ENCODE measurements at places on chromosomes 16 and 17.

GRCh38 chr16:73154063-73154870 lies 106.3 kb upstream of the ZFHX3 start:
- no peak for DNase-seq

GRCh38 chr17:69709441-69709840 lies 294.9 kb downstream of the MAP2K6 start:
- DNase-seq: no peak

- no peak for DNase-seq
Observed at GRCh38 chr16:73737637-73738036, 559.0 kb upstream of the PSMD7 start.

DNA sequence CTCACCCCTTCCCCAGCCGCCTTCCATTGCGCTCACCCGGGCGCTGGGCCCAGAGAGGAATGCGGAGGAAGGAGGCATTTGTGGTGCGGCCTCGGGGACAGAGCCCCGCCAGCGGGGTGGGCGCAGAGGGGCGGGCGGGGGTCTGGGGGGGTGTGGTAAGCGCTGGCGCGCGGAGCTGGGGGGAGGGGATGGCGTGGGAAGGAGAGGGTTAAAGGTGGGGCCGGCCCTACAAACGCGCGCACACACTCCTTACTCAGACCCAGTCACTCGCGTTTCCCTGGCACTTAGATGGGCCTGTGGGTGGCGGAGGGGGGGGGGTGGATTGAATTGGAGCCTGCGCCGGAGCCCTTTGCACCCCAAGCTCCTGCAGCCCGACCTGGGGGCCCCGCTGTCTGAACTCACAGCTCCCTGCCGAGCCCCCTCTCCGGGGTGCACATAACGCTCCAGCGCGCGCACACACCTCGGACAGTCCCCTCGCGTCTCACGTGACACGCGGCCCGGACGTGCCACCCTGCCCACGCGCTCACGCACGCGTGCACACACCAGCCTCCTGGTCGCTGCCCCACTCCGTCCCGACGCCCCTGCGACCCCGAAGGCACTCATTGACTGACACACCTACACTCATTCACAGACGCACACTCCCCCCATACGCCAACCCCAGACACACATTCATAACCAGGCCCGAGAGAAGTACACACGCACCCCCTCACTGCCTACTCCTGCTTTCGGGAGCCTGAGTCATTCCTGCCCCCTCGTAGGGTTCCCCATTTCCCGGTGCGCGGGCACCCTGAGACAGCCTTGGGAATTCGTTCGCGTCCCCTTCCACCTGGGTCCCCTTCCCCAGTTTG lies 844 bp downstream of the TBKBP1 start:
- no peak for DNase-seq

DNA sequence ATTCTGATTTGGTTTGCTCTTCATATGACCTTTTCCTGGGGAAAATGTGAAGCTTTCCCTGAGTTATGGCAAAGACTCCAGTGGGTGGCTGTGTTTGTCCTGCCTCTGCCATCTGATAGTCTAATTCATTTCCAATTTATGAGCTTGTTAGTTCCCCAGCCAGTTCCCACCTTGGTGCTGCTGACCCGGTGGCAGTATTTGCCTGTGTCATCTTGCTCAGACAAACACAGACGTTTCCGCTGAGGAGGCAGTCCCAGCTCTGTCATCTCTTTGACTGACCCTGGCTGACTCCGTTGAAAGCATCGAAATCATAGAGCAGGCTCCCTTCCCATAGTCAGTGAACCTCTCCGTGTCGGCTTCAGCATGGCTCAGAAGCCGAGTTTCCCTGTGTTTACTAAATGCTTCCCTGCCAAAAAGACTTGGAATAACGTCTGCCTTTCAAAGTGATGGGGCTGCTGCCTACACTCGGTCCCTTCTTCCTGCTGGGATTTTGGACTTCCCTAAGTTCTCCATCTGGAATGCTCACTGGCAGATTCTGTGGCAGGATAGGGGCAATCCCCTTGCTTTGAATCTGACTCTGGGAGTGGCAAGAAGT lies 538.3 kb downstream of the NPIPA7 start:
- no peak for DNase-seq

DNA sequence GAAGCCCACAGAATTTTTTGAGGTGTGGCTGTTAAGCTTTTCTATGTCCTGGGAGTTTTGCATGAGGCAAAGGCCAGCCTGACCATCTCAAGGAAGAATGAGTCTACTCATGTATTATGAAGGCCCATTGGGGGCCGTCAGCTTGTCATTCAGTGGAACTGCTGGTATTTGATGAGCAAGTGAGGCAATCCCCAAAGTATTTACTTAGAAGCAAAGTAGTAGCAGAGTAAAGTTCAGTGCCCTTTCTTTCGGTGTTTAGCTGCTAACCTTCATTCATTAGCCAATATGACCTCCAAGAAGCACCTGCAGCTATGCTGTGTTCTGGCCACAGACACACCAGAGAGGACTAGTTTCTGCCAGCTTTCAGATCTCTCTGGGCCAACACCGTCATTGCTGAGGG lies 80.2 kb downstream of the RPA1 start:
- no peak for DNase-seq

DNA sequence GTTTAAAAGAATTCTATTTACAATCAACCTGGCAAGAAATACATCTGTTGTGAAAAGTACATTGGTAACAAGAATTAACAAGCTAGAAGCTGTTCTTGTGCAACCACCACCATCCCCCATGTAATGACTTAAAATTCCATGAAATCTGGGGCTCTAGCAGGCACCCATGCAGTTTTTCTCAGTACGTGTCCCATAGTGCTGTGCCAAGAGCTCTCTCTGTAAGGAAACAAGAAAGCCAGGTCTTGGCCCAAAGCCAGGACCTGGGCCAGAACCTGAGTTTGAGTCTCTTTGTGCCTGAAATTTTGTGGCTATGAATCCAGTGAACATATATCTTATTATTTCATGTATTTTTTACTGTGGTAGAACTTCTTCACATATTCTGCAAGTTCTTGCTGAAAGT lies 46.6 kb downstream of the NUP93 start:
- no peak for DNase-seq

DNA sequence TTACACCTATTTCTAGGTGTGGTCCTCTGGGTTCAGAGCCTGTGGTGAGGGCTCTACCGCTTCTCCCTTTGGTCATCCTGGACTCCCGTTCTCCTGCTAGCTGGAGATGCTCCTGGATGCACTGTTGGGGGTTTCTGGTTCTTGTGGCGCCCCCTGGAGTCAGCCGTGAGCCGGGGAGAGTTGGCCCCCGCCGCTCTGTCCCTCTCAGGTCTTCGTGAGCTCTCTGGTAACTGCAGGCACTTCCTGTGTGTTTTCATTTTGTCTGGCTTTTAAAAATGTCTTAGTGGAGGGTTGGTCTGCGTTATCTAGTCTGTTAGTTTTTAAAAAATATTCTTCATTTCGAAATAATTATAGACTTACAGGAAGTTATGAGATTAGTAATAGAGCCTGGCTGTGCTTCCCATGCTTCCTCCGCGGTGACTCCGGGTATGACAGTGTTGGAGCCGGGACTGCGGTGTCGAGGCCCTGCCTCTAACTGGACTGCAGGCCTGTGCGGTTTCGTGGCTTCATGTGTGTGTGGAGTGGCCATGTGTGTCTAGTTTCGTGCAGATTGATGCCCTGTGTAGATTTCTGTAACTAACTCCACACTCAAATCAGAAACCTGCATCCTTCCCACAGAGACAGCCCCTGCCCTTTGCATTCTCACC lies 78.0 kb upstream of the ZNF750 start:
- no peak for DNase-seq

DNA sequence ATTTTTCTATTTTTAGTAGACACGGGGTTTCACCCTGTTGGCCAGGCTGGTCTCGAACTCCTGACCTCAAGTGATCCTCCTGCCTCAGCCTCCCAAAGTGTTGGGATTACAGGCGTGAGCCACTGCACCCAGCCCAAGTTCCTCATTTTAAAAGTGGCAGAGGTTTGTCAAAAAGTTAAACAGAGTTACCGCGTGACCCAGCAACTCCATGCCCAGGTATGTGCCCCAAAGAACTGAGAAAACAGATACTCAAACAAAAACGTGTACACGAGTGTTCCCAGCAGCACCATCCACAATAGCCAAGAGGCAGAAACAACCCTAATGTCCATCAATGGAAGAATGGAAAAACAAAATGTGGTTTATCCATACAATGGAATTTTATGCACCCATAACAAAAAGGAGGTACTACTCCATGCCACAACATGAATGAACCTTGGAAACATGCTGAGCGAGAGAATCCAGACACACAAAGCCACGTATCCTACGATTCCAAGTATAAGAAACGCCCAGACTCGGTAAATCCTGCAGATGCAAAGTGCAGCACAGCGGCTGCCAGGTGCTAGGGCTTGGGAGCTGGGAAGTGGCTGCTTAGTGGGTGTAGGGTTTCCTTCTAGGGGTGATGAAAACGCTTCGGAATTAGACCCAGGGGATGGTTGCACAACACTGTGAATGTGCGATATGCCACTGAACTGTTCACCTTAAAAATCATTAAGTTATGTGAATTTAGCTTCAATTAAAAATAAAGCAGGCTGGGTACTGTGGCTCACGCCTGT lies 24.8 kb downstream of the ADCY9 start:
- no peak for DNase-seq

GRCh38 chr17:40461732-40462342 lies 18.6 kb downstream of the IGFBP4 start:
- DNase-seq: no peak

GRCh38 chr17:81092518-81093095 lies 57.7 kb downstream of the BAIAP2 start:
- no peak for DNase-seq

- no peak for DNase-seq
Observed at GRCh38 chr17:81242421-81243332, 3.6 kb downstream of the NDUFAF8 start.

DNA sequence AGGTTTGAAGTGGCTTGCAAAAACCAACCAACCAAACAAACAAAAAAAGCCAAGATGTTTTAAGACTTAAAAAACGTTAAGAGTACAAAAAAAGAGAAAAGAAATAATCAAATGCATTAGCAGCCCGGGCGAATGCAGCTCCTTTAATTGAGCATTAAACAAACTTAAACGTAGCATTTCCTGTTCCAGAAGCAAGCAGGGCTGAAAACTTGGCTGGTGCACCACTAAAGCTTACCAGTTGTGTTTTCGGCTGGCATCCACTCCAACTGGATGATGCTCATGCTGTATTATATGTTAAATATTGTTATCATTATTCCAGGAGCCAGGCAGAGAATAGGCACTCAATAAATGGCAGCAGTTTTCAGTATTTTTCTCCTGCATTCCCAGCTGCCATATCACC lies 45.1 kb downstream of the IRX6 start:
- DNase-seq: no peak

- no peak for DNase-seq
Observed at GRCh38 chr16:75862098-75862386, 135.8 kb upstream of the CPHXL start.

DNA sequence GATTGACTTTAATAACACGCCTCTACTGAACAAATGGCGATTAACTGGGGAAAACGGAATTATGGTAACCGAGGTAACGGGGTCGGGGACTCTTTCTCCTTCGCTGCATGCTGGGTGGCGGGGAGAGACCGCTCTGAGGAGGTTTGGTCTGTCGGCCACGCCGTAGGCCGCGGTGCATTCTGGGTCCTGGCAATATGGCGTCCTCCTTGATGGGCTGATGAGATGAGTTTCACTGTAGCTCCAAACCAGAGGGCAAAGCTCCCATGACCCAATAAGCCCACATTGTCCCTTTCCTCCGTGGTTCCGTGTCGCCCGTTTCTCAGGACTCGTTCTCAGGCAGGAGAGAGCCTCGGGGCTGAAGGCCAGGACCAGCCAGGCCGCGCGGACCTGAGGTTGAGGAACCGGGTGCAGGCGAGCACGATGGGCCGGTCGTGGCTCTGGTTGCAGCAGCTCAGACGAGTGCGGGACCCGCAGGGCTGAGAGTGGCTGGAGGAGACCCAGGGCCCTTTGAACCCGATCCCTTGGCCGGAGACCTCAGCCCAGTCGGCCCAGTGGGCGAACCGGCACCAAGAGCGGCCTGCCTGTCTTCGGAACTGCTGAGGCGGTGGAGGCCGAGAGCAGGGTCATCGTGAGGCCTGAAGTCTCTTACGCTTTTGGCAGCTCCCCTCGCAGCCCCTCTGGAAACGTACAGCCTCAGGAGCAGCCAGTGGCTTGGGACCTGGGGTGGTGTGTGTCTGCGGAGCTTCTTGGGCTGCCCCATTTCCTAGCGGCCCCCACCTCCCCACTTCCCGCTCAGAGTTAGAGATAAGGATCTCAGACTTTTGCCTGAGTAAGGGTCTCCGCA lies at the start of gene RPTOR:
Gene RPTOR (plus strand): TSS at position 184 of the 844 bp plus-strand sequence. CDS start 792 bp downstream, outside the sequence.
- peak; percentile 46 for DNase-seq

GRCh38 chr16:51306116-51306515 lies 155.0 kb upstream of the SALL1 start:
- no peak for DNase-seq

- no peak for DNase-seq
Observed at GRCh38 chr17:61584866-61585265, 6.2 kb downstream of the NACA2 start.

DNA sequence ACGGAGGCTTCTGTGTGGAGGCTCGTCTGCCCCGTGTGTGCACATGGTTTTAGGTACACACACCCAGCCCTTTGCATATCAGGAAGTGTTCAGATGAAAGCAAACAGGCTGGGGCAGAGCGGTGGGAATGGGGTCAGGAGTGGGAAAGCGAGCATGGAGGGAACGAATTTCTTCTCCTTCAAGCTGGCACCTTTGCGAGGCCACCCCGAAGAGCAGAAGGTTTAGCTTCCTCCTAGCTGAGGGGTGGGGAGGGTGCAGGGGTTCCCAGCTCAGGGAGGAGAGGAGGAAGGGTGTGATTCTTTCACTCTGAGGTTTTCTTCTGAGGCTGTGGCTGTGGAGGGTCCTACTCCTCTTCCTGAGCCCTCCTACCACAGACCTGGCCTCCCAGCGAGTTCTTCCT lies 83.6 kb downstream of the ABR start:
- DNase-seq: no peak

GRCh38 chr16:84110527-84110926 lies 6.2 kb downstream of the MBTPS1 start:
- DNase-seq: no peak

- no peak for DNase-seq
Observed at GRCh38 chr17:32191306-32191705, 49.0 kb downstream of the RHOT1 start.

GRCh38 chr16:85104147-85104546 lies 8.1 kb downstream of the CIBAR2 start:
- DNase-seq: no peak

- no peak for DNase-seq
Observed at GRCh38 chr16:85274924-85275323, 162.7 kb upstream of the CIBAR2 start.

Data from AG04449 (cell line).